Temporal lobe (tissue), 4 donors: ENCODE measurements at places on chromosomes 3 and 15. TPM values are rescaled to one million over a fixed set of nuclear protein-coding genes. Genes with fewer than 3 reads are reported as not detected.

Gene CLDN1
- 5.7 TPM for total RNA-seq

Gene CHRD
- total RNA-seq: 8.6 TPM

Gene IGDCC3
- total RNA-seq: 9.8 TPM

Gene MESP1
- total RNA-seq: 2.0 TPM

Gene SH2D7
- total RNA-seq: not detected

Gene HRH1
- total RNA-seq: 1.7 TPM

Gene TPRA1
- 9.6 TPM for total RNA-seq

Gene CD96
- total RNA-seq: 0.25 TPM

Gene SLC22A13
- under 0.01 TPM for total RNA-seq

Gene C3orf20
- total RNA-seq: not detected

Gene SLC9C1
- 0.25 TPM for total RNA-seq

Gene CADPS
- total RNA-seq: 202 TPM

Gene CFAP91
- total RNA-seq: 4.9 TPM

Gene DZIP1L
- total RNA-seq: 4.9 TPM

Gene UCN2
- total RNA-seq: not detected

Gene HTD2
- 9.3 TPM for total RNA-seq

Gene GABRA5
- total RNA-seq: 27.8 TPM

Gene TMOD2
- total RNA-seq: 208 TPM

Gene ABHD2
- 51.6 TPM for total RNA-seq

Gene CFAP44
- total RNA-seq: 5.4 TPM

Gene TF
- total RNA-seq: 2.7 TPM

Gene SLC28A1
- total RNA-seq: not detected

Gene SLC51A
- 0.49 TPM for total RNA-seq

Gene NR2E3
- not detected for total RNA-seq

Gene GRK7
- 0.25 TPM for total RNA-seq

Gene CSPG5
- 111 TPM for total RNA-seq

Gene P2RY12
- 15.0 TPM for total RNA-seq

Gene LRTM1
- not detected for total RNA-seq

Gene APOD
- 7.4 TPM for total RNA-seq
